ENCODE measurements at places on chromosomes 11 and 22.
A peak's percentile ranks its signal among the peaks of the same experiment; 100 is the strongest.

DNA sequence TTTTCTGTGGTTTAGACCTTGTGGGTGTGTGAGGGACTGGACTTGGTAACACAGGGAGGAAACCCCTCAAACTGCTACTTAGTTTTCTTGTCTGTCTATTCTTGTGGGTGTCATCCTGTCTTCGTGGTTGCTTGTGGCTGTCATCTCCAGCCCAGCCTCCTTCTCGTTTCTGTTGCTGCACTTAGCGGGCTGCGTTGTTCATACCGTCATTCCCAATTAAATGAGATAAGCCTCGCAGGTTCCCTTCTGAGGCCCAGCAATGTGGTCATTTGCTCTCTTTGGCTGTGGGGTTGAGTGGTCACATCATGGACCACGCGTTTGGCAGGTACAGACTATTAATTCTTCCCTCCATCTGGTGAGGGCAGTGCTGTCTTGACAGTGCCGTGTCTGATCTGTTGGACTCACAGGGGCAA is 18.8 kb downstream of the PANX1 start:
- peak; percentile 18 for DNase-seq

DNA sequence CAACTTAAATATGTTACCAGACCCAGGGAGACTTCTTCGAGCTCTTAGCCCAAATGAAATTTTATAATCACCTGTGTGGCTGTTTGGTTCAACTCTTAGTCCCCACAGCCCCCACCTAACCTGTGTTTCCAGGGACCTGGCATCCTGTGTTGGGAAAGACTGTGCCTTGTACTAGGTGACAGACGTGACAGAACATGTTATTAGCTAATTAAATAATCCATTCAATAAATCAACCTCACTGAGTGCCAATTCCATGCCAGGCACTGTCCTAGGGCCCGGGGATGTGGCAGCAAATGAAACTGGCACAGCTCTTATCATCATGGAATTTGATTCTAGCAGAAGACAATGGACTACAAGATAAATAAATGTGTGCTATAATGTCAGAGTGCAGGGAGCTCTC is 431.9 kb downstream of the MIAT start:
- DNase-seq = no peak

DNA sequence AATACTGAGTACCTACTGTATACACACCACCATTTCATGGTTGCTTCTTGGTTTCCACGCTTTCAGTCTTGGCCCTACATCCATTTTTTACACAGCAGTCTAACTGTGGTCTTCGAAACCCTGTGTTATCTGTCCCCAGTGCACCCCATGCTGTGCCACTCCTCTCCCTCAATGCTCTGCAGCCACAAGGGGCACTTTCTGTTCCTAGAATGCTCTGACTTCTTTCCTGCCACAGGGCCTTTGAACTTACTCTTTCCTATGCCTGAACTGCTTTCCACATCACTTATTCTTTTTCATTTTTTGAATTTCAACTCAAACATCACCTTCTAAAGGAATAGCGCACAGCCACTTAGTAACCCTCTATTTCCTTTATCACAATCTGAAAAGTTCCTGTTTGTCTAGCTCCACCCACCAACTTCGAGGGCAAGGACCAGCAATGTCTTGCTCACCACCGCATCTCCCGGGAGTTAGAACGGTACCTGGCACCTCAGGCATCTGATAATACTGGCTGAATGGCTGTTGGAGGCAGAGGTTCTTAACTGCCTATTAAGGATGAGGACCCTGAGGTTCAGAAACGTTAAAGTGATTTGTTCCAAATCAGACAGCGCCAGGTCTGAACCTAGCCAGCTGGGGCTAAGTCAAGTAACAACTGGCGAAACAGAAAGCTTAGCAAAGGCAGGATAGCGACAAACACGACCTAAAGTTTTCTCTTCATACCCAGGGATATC is 568 bp downstream of the ALG8 start:
- DNase-seq = peak; percentile 30

- DNase-seq = no peak
Observed at GRCh38 chr11:109885006-109885405, 208.2 kb upstream of the ZC3H12C start.

DNA sequence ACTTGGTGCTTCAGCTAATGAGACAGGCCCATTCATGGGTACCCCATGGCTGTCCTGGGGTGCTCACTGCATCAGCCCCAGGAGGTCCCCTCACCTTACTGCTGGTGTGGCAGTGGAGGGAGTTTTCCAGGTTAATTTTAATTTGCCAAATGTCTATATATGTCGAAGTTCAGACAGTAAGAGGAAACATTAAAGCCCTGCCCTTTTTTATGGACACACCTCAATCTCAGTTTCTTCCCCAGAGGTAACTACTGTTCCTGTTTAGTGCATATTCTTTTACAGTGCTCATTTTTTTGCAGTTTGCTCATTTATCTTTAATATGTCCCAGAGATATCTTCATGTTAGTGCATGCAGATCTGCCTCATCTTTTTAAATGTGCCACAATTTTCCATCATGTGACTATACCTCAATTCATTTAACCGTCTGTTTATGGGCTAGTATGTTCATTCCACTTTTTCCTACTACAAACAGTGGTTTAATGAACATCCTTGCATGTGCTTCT is 11.6 kb downstream of the PANX1 start:
- DNase-seq = no peak

- DNase-seq = no peak
Observed at GRCh38 chr22:32518848-32519247, 44.2 kb downstream of the FBXO7 start.

GRCh38 chr11:88119561-88119960 is 55.7 kb downstream of the RAB38 start:
- DNase-seq = no peak

- no peak for DNase-seq
Observed at GRCh38 chr11:76205252-76206076, 838 bp downstream of the WNT11 start.

- DNase-seq = no peak
Observed at GRCh38 chr22:19057539-19057938, 64.7 kb downstream of the DGCR2 start.

DNA sequence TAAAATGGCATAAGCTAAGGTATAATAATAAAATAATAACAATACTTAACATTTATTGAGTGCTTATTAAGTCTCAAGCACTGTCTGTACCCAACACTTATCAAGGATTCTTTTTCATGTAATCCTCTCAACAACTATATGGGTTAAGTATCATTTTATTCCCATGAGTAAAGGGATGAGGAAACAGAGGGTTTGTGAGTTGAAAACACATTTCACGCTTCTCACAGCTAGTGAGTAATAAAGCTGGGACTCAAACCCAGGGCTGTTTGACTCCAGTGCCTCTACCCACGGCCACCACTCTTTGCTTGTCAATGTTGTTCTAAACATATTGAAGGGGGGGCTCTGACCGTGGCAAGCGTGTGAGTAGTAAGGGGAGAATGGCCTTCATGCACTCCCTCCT is 8.7 kb downstream of the CD3E start:
- no peak for DNase-seq

- DNase-seq = peak; percentile 23
Observed at GRCh38 chr22:20571531-20572007, 64.2 kb downstream of the MED15 start.

DNA sequence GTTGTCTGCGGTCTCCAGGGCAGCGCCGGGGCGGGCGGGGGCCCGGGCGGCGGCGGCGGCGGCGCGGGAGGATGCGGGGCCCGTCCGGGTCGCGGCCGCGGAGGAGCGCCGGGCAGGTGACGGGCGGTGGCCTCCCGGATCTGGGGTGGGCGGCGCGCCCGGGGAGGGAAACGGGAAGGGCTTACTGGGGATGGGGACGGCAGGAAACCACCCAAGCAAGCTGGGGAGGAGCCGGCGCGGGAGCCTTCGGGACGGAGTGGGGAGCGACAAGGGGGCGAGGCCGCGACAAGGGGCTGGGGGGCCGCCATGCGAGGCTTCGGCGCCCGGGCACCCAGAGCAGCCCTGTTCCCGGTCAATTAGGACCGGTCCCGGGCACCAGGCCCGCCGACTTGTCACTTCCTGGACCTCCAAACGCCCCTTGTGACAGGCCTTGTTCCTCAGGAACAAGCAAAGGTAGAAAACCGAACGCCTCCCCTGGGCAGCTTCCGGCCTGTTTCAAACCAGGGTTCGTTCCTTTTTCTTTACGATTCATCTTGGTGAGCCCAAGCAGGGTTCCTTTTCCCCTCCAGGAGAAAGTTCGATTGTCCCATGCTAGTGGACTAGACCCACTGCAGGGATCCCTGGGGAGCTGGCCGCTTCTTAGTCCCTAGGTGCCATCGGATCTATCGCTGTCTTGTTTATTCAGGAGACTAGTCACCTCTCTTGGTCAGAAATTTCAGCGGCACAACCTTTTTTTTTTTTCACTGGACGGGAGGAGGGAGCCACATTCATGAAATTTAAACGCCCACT is 492 bp downstream of the JHY start:
- DNase-seq = peak; percentile 24

DNA sequence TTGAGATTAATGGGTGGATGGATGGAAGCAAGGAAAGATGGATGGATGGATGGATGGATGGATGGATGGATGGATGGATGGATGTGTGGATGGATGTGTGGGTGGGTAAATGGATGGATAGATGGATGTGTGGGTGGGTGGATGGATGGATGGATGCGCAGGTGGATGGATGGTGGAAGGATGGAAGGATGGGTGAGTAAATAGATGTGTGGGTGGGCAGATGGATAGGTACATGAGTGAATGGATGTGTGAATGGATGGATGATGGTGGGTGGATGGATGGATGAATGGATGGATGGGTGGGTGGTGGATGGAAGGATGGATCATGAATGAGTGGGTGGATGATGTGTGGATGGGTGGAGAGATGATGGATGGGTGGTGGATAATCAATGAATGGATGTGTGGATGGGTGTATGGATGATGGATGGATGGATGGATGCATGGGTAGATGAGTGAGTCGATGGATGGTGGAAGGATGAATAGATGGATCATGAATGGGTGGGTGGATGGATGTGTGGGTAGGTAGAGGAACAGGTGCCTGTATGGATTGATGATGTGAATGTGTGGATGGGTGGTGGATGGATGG is 375.2 kb downstream of the BRD1 start:
- no peak for DNase-seq

DNA sequence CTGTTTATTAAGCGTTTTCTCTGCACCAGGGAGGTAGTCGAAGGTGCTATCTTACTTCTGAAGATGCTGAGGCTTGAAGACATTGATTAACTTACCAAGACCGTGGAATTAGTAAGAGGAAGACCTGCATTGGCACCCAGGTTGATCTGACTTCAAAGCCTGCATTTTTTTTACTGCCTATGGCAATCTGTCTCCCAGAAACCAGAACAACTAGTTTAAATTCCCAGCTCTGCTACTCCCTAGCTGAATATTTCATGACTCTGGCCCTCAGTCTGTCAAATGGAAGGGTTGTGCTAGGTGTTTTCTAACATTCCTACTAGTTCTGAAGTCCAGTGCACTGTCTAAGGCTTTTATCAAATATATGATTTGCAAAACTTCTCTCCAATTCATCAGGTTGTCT is 52.0 kb upstream of the GRAMD1B start:
- DNase-seq = no peak

- peak; percentile 10 for DNase-seq
Observed at GRCh38 chr11:95577716-95578460, 211.7 kb downstream of the FAM76B start.

DNA sequence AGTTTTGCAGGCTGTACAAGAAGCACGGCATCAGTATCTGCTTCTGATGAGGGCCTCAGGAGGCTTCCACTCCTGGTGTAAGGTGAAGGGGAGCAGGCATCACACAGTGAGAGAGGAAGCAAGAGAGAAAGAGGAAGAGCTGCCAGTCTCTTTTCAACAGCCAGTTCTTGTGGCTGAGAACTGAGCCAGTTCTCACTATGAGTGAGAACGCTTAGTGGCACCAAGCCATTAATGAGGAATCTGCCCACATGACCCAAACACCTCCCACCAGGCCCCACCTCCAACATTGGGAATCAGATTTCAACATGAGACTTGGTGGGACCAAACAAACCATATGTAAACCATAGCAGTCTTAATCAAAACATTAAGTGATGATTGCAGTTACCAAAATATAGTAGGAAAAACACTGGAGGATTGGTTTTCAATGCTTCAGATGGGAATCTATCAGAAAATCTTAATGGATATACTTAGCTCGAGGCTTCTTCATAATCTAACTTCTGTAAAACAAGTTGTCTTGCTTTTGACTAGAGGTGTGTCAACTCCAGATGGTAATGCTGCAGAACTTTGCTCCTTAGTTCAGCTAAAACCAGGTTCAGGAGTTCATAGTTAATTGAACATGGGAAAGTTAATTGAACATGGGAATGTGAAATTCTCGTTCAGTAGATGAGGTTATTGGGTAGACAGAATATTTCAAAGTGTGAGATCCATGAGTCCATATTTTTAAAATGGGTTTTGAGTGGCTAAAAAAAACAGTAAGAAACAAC is 12.2 kb downstream of the FAR1 start:
- DNase-seq = no peak

- no peak for DNase-seq
Observed at GRCh38 chr22:19663821-19664355, 50.4 kb upstream of the SEPTIN5 start.

- no peak for DNase-seq
Observed at GRCh38 chr22:42985531-42985905, 29.4 kb downstream of the PACSIN2 start.

DNA sequence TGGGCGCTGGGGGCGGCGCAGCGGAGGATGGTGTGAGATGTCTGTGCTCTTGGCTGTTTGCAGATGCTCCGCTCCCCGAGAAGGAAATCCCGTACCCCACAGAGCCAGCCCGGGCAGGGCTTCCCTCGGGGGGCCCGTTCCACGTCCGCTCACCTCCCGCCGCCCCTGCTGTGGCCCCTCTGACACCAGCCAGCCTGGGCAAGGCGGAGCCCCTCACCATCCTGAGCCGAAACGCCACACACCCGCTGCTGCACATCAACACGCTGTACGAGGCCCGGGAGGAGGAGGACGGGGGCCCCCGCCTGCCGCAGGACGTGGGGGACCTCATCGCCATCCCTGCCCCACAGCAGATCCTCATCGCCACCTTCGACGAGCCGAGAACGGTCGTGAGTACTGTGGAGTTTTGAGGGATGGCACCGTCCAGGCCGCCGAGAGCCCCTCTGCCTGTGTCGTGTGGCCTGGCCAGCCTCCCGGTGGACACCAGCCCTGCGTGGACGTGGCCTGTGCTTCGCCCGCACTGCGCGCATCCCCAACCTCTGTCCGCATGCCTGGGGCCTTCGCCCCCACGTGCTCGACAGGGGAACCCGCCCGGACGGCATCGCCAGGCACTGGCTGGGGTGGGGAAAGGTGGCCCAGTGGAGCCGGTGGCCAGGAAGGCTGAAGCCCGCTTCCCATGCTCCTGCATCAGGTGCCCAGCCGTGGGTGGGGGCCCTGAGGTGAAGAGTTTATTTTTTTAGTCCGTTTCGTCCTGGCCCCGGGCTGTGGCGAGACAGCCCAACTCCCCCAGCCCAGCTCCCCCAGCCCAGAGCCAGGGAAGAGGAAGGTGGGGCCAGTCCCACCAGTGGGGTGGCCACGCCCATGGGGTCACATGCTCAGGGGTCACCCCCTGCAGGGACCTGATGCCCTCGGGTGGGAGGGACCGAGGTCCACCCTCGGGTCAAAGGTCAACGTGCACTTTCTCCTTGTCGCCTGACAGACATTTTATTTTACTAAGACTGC is 6.5 kb upstream of the TRABD start:
- DNase-seq = no peak

DNA sequence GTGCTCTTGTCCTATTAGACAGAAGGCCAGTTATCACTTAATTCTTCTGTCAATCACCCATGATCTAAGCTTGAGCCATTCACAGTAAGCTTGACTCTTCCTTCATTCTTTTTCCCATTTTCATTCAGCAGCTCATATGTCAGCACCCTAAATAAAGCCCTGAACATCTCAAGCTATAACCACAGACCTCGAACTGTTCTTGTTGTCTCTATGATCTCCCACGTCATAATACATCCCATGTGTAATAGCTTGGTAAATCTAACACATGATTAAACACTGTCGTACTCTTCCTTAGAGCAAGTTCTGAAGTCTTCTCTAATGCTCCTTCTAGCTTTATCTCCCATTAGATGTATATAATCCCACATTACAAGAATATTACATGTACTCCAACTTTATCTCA is 14.4 kb downstream of the MUC15 start:
- no peak for DNase-seq

Measured in activated CD4-positive, alpha-beta T cell treated with anti-CD3 and anti-CD28 coated beads, Interleukin-2, amount 50 U/mL, for 24 hours (primary cell).